NCI-H526 treated with DMSO at 0.1 percent for 48 hours (cell line): ENCODE measurements at places on chromosomes 2 and 18.

- DNase-seq: no peak
Observed at GRCh38 chr2:239942871-239943311, 82.3 kb downstream of the NDUFA10 start.

- DNase-seq: no peak
Observed at GRCh38 chr2:203867561-203868200, at the start of gene CTLA4. Gene CTLA4 (plus strand): TSS chr2:203867771. CDS start chr2:203867943, 172 bp downstream.

- DNase-seq: no peak
Observed at GRCh38 chr2:205040323-205040722, 495.0 kb downstream of the PARD3B start.

- DNase-seq: no peak
Observed at GRCh38 chr2:45986509-45986908, 310.7 kb upstream of the EPAS1 start.

- DNase-seq: no peak
Observed at GRCh38 chr2:172431463-172431862, 4.1 kb downstream of the ITGA6 start.

DNA sequence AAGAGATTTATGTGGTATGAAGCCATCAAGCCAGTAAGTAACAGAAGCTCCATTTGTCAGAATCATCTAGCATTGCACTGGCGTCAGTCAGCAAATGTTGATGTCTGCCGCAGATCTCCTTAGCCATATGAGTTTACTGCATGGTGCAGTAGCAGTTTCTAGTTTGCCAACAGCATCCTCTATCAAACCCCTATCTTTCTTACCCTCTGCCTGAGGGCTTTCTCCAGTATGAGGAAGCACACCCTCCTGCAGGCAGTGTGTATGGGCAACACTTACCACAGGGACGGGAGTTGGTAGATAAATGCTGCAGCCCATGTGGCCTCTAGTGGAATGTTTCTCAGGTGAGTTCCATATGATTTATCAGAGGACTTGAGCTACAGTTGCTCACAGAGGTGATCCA is 63.7 kb downstream of the EFEMP1 start:
- DNase-seq: no peak

DNA sequence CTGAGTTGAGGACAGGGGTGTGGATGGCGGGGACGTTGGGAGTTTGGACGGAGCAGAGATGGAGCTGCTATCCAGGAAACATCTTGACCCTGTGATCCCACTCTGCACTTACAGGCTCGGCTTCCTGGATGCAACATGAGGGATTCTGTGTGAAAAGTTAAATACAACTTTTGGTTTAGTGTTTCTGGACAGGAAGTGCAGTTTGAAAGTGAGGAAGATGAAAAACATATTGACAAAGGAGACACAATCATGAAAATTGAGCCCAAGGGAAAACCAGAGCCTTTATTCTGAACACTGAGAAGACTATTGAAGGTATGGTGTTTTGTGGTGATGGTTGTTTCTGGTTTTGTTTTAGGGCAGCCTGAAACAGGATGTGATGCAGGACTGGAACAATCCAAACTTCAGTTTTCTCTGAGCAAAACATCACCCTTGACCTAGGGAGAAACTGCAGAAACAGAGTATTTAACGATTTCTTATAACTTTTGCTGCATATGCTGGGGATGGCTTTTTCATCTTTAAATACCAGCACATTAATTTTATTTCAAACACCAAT is 76.5 kb upstream of the RFX8 start:
- DNase-seq: no peak

GRCh38 chr2:43946685-43947084 is 49.1 kb downstream of the LRPPRC start:
- DNase-seq: peak; percentile 73

DNA sequence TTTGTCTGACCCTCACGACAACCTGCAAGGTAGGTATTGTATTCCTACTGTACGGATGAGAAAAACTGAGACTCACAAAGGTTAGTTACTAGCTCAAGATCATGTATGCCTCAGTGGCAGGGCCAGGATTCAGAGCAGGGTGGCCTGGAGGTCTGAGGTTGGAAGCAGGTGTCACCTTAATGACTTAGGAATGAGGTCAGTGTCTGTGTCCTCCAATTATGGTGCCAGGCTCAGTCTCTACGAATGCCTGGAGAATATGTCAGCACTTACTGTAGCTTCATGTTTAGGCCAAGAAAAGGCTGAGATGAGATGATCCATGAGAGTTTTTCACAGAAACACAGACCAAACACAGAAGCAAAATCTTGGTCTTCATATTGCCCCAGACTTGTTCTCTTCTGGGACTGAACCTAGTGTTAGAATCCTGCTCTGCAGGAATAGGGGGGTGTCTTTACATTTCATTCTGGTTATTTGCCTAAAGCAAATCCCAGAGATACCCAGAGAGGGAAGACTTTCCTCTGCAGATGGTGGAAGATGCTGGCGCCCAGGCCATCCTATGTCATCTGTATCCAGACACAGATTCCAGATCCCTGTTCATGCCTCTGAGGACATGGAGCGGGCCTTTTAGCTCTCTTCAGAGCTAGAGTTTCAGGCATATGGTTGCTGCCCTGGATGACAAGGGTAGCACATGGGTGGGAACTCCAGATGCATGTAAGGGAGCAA is 16.3 kb upstream of the RAB10 start:
- no peak for DNase-seq

DNA sequence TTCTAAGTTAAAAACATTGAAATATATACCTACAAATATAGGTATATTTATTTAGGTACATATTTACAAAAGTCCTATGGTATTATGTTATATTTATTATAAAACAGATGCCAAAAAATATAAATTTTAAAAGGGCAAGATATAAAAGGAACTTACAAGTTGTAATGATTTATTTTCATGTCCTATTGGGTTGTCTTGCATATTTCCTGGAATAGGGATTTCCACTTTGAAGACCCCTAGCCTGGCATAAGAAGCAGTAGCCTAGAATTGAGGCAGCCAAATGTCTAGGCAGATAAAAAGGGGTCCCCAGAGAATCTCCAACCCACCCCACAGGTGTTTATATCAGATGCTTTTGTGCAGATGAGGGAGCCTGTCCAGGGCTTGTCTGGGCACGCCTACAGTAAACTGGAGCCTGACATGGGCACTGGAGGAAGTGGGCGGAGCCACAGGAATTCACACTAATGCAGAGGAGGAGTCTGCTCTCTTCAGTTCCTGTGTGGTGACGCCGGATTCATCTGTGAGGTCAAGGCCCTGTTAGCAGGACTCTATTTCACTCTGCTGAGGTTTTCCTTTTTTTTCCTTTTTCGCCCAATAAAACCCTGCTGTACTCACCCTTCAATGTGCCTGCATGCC is 1088.9 kb upstream of the PIK3C3 start:
- DNase-seq: no peak

DNA sequence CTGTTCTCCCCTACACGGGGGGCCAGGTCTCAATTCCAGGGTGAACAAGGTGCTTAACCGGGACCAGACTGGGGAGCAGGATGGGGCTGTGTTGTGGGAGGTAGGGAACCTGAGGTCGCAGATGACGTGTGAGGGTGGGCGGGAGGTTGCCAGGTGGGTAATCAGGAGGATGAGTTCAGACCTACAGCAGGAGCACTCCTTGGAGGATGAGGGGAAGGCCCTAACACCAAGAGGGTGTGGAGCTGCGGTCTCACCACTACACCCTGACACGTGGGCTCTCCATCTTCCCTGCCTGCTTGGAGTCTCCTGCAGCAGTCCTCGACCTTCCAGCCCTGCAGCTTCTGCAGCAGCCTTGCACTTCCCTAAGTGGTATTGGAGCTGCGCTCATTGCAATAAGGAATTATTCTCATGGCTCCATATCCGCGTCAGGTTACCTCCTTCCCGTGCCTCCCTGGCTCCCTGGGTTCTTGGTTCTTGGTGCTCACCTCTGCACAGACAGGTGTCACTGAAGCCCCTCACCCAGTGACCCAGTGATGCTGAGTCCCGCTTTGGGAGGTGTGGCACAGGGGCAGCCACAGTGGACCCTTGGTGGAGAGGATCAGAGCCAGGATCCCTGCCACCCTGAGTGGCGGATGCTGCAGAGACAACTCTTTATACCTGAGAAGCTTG is 15.5 kb downstream of the SH3BP4 start:
- no peak for DNase-seq

DNA sequence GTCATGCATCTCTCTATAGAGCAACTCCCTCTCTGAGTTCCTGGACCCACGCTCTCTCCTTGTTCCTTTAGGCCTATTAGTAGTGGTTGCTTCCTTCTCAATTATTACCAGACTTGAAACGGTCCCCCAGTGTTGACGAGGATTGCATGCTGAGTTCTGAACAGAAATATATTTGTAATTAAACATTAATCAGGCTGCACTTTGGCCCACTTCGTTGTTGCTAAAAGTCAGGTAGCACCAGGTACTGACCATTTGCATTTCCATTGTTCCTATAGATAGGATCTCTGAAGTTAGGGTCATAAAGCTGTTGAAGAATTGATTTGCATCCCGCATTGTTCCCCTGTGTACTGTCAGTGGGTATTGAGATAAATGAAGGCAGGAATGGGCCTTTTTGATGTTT is 36.9 kb upstream of the TTR start:
- DNase-seq: peak; percentile 59

GRCh38 chr2:190744041-190744440 is 95.2 kb downstream of the NAB1 start:
- DNase-seq: no peak

- DNase-seq: no peak
Observed at GRCh38 chr2:181036445-181036844, 56.0 kb downstream of the UBE2E3 start.

- no peak for DNase-seq
Observed at GRCh38 chr2:28095622-28096021, 205.1 kb downstream of the BABAM2 start.
